ENCODE measurements at places on chromosomes 3 and 15.

DNA sequence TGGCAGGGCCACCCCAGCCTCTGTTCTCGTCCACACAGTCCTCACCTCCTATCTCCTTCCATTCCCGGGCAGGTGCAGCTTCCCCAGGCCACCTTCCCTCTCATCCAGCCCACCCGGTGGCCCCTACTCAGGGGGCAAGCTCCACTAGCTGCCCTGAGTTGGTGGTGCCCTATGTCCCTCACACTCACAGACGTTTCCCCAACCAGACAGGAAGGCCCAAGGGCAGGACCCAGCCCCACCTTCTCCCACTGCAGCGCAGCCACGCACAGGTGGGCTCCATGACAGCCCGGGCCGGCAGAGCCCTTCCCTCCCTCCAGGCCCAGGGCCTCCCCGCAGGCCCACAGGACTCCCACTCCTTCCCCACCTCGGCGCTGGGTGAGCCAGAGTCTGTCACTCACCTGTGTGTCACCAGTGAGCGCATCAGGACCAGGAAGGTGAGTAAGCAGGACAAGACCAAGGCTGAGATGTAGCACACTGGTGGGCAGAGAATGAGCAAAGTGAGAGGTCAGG is 11.1 kb downstream of the ISLR start:
- no peaks in the 10 kb centered on the region for H3K27me3 ChIP-seq
- no peak for DNase-seq
- H3K27ac ChIP-seq: no peak overlapping the region

DNA sequence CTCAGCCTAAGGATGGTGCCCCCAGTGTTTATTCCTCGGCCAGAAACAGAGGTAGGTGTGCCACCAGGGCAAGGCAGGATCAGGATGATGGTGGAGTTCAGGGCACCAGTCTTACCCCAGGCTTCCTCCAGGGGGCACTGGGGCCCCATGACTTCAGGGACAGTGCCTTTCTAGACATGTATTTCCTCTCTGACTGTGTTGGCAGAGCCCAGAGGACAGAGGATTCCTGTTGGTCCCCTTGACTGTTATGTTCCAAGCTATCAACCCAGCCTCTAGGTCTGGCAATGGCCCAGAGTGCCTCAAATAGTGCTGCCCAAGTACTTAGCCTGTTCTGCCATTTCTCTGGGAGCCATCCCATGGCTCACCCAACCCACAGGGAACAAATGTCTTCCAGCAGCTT is 2.8 kb downstream of the HEMK1 start:
- H3K4me3 ChIP-seq: no peak overlapping the region
- H3K36me3 ChIP-seq: no peaks in the 10 kb centered on the region
- no peak overlapping the region for H3K27ac ChIP-seq
- no peaks in the 10 kb centered on the region for H3K4me1 ChIP-seq
- peak; percentile 69 for DNase-seq
- H3K27me3 ChIP-seq: no peaks in the 10 kb centered on the region

GRCh38 chr3:108099679-108100428 is 9.0 kb upstream of the CD47 start:
- no peak for DNase-seq
- no peaks in the 10 kb centered on the region for H3K36me3 ChIP-seq
- no peaks in the 10 kb centered on the region for H3K4me1 ChIP-seq
- no peak overlapping the region for H3K27ac ChIP-seq

GRCh38 chr3:93988283-93988682 is 8.3 kb downstream of the ARL13B start:
- no peaks in the 10 kb centered on the region for H3K27me3 ChIP-seq
- no peaks in the 10 kb centered on the region for H3K4me1 ChIP-seq
- DNase-seq: no peak
- no peak overlapping the region for H3K27ac ChIP-seq
- no peak overlapping the region for H3K4me3 ChIP-seq

- H3K4me3 ChIP-seq: no peak overlapping the region
- H3K36me3 ChIP-seq: no peaks in the 10 kb centered on the region
- H3K4me1 ChIP-seq: no peaks in the 10 kb centered on the region
Measured at GRCh38 chr3:126537116-126537729, 13.3 kb downstream of the CHST13 start.

DNA sequence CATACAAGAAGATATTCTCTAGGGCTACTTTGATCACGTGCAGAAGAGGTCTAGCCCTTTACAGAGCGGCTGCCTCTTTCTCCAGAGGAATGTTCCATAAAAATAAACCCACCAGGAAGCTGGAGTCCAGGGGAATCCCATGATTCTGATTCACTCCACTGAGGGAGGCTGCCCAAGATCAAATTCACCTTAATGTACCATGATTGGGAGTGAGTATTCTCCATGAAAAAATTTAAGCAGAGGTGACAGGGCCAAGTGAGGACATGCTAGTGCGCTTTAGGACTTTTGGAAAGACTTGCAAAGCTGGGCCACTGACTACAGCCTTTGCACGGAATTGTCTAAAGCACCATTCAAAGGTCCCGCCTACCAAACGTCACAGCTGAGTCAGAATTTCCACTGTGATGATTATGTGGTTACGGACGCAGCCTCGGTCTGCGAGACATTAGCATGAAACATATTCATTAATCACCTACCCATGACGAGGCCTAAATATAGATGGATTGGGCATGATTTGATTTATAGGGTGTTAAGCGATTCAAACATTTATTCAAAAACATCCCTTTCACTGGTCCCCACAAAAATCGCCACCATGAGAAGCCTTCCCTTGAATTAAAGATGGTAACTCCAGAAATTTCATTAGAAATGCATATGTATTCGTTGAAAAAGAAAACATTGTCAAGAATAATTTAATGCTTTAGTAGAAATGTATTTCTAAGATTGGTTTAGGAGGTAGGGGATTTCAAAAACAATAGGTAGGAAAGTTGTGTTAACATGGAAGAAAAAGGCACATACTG is 152.6 kb downstream of the GREM1 start:
- no peaks in the 10 kb centered on the region for H3K27me3 ChIP-seq
- no peaks in the 10 kb centered on the region for H3K4me1 ChIP-seq
- DNase-seq: no peak
- no peak overlapping the region for H3K4me3 ChIP-seq
